ENCODE measurements at places on chromosomes 2 and 18. TPM values are rescaled to one million over a fixed set of nuclear protein-coding genes. Genes with fewer than 3 reads are reported as not detected.

GRCh38 chr2:188102881-188103280 is 188.8 kb upstream of the GULP1 start:
- no peak for DNase-seq

Gene KCNS3
- total RNA-seq: 0.07 TPM

Gene HOXD13
- total RNA-seq: not detected

Gene LRP2
- 0.17 TPM for total RNA-seq

Gene BOLA3
- 98.2 TPM for total RNA-seq

DNA sequence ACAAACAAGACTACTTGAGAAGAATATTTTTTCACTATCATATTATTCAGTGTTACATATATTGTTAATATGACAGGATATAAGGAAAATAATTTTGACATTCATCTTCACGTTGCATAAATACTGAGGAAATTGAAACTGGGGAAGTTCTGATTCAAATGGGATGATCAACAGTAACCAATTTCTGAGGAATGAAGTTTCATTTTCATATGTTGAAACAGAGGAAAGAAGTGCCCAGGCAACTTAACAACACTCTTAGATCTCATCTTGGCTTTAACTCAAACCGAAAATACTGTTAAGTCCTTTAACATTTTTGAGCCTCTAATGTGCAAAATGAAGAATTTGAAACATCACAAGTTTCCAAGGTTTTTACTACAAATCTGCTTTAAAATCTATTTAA is 612.2 kb upstream of the VRK2 start:
- no peak for DNase-seq
